ENCODE measurements at places on chromosomes 2 and 18.
A peak's percentile ranks its signal among the peaks of the same experiment; 100 is the strongest.

DNA sequence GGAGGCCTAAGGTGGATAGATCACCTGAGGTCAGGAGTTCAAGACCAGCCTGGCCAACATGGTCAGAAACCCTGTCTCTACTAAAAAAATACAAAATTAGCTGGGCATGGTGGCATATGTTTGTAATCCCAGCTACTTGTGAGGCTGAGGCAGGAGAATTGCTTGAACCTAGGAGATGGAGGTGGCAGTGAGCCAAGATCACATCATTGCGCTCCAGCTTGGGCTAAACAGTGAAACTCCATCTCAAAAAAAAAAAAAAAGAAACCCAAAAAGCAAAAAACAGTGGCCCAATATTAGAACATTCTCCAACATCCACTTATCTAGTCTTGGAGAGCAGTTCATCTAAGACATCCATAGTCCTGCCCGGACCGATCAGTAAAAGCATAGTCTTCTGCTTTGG lies 260.4 kb downstream of the MREG start:
- no peak overlapping the region for H3K4me3 ChIP-seq
- H3K27ac ChIP-seq, result no peak overlapping the region
- 0 out of 2 replicates have a peak, but pooled peaks cover 3% of the 10 kb centered on the region for H3K27me3 ChIP-seq
- DNase-seq, result no peak
- H3K4me1 ChIP-seq, result no peaks in the 10 kb centered on the region
- H3K36me3 ChIP-seq, result no peaks in the 10 kb centered on the region

DNA sequence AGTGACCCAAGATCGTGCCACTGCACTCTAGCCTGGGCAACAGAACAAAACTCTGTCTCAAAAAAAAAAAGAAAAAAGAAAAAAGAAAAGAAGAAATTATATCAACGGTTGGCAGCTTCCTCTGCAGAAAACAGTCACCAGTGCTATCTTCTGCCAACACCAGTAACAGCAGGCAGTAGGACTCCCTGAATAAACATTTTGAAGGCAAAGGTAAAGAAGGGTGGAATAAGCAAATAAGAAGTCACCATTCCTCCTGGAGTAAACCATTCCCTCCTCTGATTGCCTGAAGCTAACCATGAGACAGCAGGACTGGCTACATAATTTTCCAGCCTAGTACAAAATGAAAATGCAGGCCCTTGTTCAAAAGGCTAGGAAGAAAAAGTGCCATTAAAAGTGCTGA lies 9.0 kb upstream of the RNF103 start:
- no peaks in the 10 kb centered on the region for H3K4me1 ChIP-seq
- H3K36me3 ChIP-seq, result no peaks in the 10 kb centered on the region
- H3K27me3 ChIP-seq, result no peaks in the 10 kb centered on the region
- H3K4me3 ChIP-seq, result no peak overlapping the region
- no peak for DNase-seq
- no peak overlapping the region for H3K27ac ChIP-seq

- H3K27me3 ChIP-seq, result no peaks in the 10 kb centered on the region
- DNase-seq, result peak; percentile 97
- peaks cover 29% of the 10 kb centered on the region for H3K4me1 ChIP-seq
- peak within 1 kb of the TSS; percentile 76 for H3K4me3 ChIP-seq
- H3K27ac ChIP-seq, result 0 out of 2 replicates have a peak within 1 kb of the TSS, but pooled peaks have one; percentile 25
Observed at GRCh38 chr2:99141110-99142108, at the start of gene C2orf15. Gene C2orf15, plus strand, starts transcription at chr2:99141707. Its CDS starts 8,852 bp downstream, at chr2:99150559.

GRCh38 chr18:50159654-50160046 lies 35.3 kb downstream of the MYO5B start:
- no peaks in the 10 kb centered on the region for H3K4me1 ChIP-seq
- H3K27me3 ChIP-seq, result no peaks in the 10 kb centered on the region
- DNase-seq, result no peak

DNA sequence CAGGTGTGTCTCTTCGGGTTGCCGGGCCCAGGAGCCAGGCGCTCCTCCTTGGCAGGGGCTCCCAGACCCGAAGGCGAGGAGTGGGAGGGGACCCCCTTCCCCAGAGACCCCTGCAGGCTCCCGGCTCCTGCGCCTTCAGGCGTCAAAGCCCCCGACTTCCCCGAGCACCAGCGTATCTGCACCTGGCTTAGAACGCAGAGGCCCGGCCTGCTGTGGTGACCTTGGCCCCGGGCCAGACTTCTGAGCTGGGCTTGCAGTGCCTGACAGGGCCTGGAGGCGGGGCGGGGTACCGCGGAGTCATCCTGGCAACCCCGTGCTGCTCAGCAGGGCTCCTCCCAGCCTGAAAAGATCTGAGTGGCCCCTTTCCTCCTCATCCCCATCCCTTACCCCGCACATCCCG lies 27.0 kb downstream of the SKA1 start:
- H3K27ac ChIP-seq, result no peak overlapping the region
- H3K4me1 ChIP-seq, result no peaks in the 10 kb centered on the region
- no peak for DNase-seq

DNA sequence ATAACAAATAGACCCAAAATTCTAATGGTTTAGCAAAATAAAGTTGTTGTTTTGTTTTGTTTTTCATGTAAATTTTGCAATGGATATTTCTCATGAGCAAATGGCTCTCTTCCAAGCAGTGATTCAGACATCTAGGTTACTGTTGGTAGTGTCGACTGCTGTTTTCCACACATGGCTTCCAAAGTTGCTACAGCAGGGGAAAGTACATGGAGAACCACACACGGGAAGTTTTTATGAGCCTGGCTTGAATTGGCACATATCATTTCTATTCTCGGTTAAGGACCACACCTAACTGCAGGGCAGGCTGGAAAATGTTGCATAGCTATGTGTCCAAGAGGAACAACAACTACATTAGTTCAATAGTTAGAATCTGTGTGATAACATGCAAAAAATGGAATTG lies 262.1 kb downstream of the GALNT13 start:
- DNase-seq, result no peak
- H3K4me1 ChIP-seq, result no peaks in the 10 kb centered on the region
- no peak overlapping the region for H3K27ac ChIP-seq
- no peaks in the 10 kb centered on the region for H3K27me3 ChIP-seq
- H3K36me3 ChIP-seq, result no peaks in the 10 kb centered on the region

DNA sequence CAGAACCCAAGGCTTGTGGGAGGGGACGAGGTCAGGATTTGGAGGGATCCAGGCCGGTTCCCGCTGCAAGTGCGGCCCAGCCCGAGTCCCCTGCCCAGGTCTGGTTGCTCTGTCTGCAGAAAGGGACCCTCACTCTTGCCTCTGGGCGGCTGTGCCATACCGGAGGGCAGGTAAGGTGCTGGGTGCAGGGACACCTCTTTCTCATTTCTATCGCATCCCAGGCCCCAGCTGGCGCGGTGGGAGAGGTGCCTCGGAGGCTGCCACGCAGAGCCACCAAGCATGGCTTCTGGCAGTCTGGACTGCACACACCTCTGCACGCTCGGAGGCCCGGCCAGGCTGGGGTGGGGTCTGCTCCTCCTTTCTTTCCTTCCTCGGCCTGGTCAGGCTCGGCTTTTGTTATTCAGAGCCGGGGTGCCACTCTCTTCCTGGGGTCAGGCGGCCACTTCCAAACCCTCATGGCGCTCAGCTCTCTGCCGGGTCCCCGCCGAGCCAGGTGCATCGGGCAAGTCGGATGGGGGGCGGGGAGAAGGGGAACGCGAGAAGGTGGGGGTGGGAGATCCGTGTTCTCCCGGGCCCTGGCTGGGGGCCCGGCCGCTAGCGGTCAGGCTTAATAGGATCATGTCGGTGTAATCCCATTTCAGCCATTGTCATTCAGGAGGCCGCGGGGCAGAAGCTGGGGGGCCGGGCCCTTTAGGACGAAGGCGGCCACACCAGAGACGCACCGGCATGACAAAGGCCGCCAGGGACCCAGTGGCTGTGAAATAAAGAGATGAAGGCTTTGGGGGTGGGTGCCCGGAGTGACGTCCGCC lies 9.0 kb downstream of the GBX2 start:
- H3K4me3 ChIP-seq, result no peak overlapping the region
- no peak for DNase-seq
- H3K27ac ChIP-seq, result no peak overlapping the region
- no peaks in the 10 kb centered on the region for H3K27me3 ChIP-seq

All from Karpas-422 (cell line).